Right atrium auricular region (tissue), 2 donors: ENCODE measurements at places on chromosomes 16 and 17.

DNA sequence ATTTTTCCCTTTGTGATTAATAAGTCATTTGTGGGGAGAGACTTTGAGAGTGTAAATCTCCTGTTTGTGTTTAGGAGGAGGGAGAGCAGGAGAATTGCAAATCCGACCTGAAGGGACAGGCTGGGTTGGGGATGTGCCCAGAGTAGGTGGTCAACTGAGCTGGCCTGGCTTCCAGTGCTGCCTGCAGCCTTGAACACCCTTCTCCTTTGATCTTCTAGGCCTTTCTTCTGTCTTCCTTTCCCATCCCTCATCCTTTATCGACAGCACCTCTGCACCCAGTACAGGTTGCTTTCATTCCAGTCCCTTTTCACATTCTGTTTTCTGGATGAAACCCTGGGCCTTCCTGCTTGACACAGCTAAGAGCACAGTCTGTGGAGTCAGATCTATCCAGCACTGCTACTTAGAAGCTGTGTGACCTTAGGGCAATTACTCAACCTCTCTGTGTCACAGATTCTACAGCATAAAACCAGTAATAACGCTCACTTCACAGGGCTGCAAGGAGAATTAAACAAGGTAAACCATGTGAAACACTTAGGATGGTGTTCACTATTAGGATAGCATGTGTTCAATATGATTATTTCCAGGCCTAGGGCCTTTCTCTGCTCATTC is 1.0 kb upstream of the CSNK2A2 start:
- no peak overlapping the region for H3K27ac ChIP-seq
- H3K4me3 ChIP-seq, result no peak overlapping the region
- H3K27me3 ChIP-seq, result no peaks in the 10 kb centered on the region
- DNase-seq, result no peak
- H3K4me1 ChIP-seq, result no peaks in the 10 kb centered on the region

DNA sequence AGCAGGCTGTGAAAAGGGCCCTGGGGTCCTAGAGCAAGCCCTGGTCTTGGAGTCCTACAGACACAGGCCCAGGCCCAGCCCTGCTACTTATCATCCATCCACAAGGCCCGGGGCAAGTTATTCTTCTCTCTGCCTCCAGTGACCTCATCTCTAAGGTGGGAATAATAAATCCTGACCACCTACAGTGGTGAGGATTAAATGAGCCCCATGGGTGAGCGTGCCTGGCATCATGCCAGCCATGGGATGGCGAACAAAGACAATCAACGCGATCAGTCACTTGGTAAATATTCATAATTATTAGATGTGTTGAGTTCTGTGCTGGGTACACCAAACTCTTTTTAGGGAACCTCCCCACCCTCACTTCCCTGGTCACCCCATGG is 5.5 kb downstream of the KRT15 start:
- no peaks in the 10 kb centered on the region for H3K36me3 ChIP-seq
- H3K27ac ChIP-seq, result no peak overlapping the region
- H3K27me3 ChIP-seq, result no peaks in the 10 kb centered on the region
- no peak overlapping the region for H3K4me3 ChIP-seq
- H3K4me1 ChIP-seq, result no peaks in the 10 kb centered on the region
- no peak for DNase-seq

- H3K4me3 ChIP-seq, result no peak overlapping the region
- H3K27ac ChIP-seq, result no peak overlapping the region
- no peak for DNase-seq
- no peaks in the 10 kb centered on the region for H3K4me1 ChIP-seq
- no peaks in the 10 kb centered on the region for H3K36me3 ChIP-seq
These were observed 36.7 kb upstream of the TANC2 start for GRCh38 chr17:62929320-62929719.

DNA sequence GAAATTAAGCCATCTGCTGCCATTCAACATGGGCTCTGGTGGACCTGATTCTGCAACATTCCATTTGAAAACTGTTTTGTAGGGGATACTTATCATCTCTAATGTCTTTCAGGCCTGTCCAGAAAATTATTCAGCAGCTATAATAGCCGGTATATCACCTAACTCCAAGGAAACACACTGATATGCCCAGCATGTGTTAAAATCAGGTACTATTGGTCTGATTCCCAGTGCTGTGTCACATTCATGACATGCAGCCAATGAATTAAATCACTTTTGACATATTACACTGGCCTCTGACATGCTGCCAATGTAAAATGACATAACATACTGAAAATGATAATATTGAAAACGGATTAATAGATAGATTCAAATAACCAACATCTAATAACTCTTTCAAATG is 60.5 kb upstream of the IRX5 start:
- no peaks in the 10 kb centered on the region for H3K4me1 ChIP-seq
- no peaks in the 10 kb centered on the region for H3K36me3 ChIP-seq
- H3K27me3 ChIP-seq, result no peaks in the 10 kb centered on the region
- H3K27ac ChIP-seq, result no peak overlapping the region

GRCh38 chr17:46964315-46965265 is 14.5 kb downstream of the RPRML start:
- no peak overlapping the region for H3K27ac ChIP-seq
- H3K36me3 ChIP-seq, result no peaks in the 10 kb centered on the region
